ENCODE measurements at places on chromosomes 5 and 9. TPM values are rescaled to one million over a fixed set of nuclear protein-coding genes. Genes with fewer than 3 reads are reported as not detected.

- DNase-seq, result no peak
Measured at GRCh38 chr5:170277867-170278281, 19.7 kb downstream of the LCP2 start.

- no peak for DNase-seq
Measured at GRCh38 chr9:133930046-133930681, 62.0 kb downstream of the VAV2 start.

DNA sequence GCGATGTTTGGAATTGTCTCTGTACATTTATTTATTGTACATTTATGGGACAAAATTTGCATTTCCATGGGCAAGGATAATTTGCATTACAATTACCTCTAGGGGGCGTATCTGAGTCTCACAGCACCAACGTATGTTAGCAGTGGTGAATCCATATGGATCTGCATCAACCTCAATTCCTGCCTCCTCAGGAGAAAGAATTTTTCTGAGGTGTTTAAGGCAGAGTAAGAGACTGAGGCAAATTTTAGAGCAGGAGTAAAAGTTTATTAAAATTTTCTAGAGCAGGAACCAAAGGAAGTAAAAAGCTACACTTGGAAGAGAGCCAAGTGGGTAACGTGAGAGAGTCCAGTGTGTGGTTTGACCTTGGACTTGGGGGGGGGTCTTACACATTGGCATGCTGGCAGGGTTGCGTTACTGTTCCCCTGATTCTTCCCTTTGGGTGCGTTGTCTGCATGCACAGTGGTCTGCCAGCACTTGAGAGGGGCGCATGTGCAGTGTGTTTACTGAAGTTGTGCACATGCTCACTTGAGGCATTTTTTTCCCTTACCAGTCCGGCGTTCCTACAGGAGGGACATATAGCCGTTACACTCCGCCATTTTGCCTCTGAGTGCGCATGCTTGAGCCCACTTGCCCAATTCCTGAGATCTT lies 21.0 kb upstream of the RAB14 start:
- DNase-seq, result no peak

GRCh38 chr9:75728391-75728790 lies 162.1 kb upstream of the PCSK5 start:
- DNase-seq, result no peak

GRCh38 chr5:152622628-152623027 lies 217.5 kb upstream of the NMUR2 start:
- DNase-seq, result no peak

- no peak for DNase-seq
Measured at GRCh38 chr5:181263633-181264032, 2.7 kb upstream of the TRIM52 start.

GRCh38 chr5:116502616-116503015 lies 72.0 kb downstream of the SEMA6A start:
- no peak for DNase-seq

DNA sequence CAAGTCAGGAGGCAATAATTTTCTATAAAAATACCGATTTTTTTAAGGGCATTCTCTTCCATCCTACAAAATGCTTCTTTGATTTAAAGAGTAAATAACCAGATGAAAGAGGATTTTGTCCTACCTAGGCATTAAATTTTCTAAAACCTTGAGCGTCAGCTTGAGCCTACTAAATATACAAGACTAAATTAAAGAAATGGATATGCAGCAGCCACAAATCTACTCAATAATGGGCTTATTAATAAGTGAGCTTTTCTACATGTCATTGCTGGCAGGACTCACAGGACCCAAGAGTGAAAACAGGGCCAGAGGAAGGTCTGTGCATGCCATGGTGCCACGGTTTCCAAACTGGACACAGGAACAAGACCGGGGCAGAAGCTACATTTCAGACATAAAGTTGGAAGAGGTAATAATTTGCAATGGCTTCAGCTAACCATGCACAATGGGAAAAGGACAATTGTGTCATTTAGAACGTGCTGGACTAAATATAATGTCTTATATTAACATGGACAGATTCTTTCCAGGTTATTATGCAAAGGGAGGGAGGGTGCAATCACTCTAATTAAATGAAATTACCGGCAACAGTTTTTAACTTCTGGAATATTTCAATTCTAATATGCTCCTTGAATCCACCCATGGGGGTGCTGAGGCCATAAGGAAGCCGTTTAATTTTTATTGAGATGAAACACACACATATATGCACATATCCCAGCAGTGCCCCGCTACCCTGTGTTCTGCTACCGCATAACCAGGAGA lies 5.2 kb downstream of the WHRN start:
- no peak for DNase-seq

DNA sequence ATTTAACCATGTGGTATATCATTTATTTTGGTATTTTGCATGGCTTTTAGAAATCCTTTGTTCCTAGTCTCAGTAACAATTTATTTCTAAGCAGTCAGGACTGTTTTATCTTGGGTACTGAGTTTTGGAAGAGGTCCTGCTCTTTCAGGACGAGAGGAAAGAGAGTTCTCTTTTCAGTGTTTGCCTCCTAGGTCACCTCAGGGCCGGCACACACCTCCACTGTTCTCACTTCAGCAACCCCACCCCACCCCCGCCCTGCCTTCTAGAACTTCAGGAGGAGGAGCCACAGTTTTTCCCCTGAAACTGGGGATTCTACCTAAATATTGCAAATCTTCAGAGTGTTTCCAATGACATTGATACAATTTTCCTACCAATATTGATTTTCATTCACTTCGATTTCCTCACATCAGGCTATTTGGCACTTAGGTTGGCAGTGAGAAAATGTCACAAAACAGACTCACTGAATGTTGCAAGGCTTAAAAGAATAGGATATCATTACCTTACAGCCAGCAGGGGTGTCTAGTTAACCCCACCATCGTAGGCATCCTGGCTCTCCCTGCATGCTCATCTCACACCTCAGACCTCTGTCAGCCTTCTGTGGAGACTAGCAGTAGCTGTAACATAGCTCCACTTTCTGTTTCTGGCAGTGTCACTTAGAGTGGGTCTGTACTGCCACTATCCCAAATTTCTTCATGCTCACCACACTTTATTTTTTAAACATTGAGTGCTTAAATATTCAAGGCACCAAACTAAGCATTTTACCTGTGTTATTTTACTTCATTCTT lies 5.4 kb downstream of the IGIP start:
- DNase-seq, result no peak

DNA sequence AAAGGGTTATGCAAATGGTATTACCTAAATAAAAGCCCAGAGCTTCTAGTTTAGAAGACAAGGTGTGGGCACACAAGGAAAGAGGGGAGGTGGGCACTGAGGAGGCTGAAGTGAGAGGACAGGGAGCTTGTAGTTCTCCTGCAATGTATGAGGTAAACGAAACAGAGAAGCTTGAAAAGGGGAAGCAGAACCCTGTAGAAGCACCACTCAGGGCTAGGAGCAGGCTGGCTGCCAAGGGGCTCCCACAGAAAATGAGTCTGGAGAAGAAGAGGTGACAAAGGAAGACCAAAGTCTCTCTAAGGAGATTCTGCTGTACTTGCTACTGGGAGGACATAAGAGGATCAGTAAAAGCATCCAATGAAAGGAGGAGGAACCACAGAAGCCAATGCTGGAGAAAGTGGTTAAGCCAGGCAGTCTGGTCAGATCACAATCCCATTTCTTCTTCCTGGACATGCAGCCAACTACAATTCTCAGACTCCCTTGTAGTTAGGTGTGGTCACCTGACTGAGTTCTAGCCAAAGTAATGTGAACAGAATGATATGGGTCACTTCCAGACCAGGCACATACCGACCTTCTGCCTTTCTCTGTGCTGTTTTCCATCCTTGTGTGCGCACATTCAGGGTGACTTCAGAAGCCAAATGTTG lies 174.5 kb upstream of the MAP3K1 start:
- DNase-seq, result peak; percentile 30

DNA sequence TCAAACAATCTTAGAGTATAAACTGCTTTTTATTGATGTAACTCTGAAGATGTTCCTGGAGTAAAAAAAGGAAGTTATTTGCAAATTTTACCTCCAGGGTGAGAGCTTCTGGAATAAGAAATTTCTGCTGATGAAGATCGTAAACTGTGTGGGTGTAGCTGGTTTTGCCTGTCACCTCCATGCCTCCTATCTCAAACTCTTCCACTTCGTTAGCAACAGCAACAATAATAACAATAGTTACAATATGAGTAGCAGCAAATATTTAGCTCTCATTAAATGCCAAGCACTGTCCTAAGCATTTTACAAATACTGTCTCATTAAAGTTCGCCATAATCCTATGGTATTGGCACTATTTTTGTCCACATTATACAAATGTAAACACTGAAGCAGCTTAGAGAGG lies 57.9 kb downstream of the GCNT1 start:
- no peak for DNase-seq

- DNase-seq, result peak; percentile 89
Measured at GRCh38 chr9:115291841-115292240, 173.9 kb upstream of the TNC start.

ATP10B gene
- total RNA-seq, result 232 TPM

SMIM33 gene
- total RNA-seq, result 5.9 TPM

FOXD4L6 gene
- total RNA-seq, result not detected

CCDC180 gene
- 0.67 TPM for total RNA-seq

MACIR gene
- 53.1 TPM for total RNA-seq

NSMF gene
- 33.7 TPM for total RNA-seq

Data from colonic mucosa (tissue), 4 donors.